ENCODE measurements at places on chromosomes 7 and 10. TPM values are rescaled to one million over a fixed set of nuclear protein-coding genes. Genes with fewer than 3 reads are reported as not detected.

DNA sequence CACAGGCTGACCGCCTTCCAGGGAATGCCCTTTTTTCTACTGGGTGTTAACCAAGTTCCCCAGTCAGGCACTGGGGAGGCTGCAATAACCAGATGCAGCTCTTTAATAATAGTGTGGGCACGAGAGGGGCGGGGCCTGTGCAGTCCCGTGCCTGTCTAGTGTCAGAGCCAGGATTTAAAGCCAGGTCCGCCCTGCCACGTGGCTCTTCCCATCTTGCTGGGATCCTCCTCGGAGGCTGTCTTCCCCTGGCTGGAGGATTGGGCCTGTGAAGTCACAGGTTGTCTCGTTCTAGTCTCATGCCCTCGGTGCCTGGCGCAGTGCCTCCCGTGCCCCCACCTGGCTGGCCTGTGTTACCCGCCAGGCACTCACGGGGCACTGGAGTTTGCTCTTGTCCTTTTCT is 25.2 kb downstream of the TMEM120A start:
- DNase-seq: peak; percentile 65

PRLHR gene
- 1.8 TPM for total RNA-seq

MICU1 gene
- total RNA-seq: 51.8 TPM

SPDYE18 gene
- 1.6 TPM for total RNA-seq

All from uterus (tissue), 4 donors.